ENCODE measurements at places on chromosomes 1 and 21. TPM values are rescaled to one million over a fixed set of nuclear protein-coding genes. Genes with fewer than 3 reads are reported as not detected.

Gene CCNL2
- 35.0 TPM for total RNA-seq

Gene FCGR3A
- total RNA-seq = 2.2 TPM

Gene TMPRSS15
- not detected for total RNA-seq

Gene CD55
- total RNA-seq = 75.2 TPM

Gene ANKRD34A
- 3.3 TPM for total RNA-seq

DNA sequence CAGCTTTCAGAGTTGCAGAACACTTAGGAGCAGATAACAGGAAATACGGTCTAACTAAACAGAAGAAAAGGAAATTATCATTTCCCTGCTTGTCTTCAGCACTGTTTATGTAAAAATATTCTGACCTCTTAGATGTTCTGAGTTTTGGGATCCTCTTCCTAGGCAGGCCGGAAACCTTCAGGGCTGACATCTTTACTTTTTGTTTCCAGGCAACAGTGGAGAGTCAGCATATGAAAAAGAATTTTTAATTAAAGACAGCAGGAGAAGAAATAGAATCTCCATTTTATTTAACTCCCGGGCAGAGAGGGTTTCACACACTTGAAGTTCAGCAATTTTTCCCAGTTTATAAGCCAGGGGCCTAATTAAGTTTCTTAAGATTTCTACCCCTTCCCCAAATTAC, 5.1 kb upstream of the RIPPLY3 start:
- DNase-seq = no peak
- H3K4me3 ChIP-seq = no peak overlapping the region
- no peaks in the 10 kb centered on the region for H3K27me3 ChIP-seq
- H3K4me1 ChIP-seq = no peaks in the 10 kb centered on the region
- no peak overlapping the region for H3K27ac ChIP-seq

- H3K27ac ChIP-seq = no peak overlapping the region
- H3K4me1 ChIP-seq = no peaks in the 10 kb centered on the region
- no peak overlapping the region for H3K4me3 ChIP-seq
- H3K27me3 ChIP-seq = no peaks in the 10 kb centered on the region
- no peak for DNase-seq
- H3K36me3 ChIP-seq = no peaks in the 10 kb centered on the region
Observed at GRCh38 chr1:69497441-69498221, 70.1 kb upstream of the LRRC7 start.

- H3K4me3 ChIP-seq = no peak overlapping the region
- no peak overlapping the region for H3K27ac ChIP-seq
- H3K27me3 ChIP-seq = no peaks in the 10 kb centered on the region
- H3K4me1 ChIP-seq = peaks cover 13% of the 10 kb centered on the region
Observed at GRCh38 chr21:32331444-32332305, 33.0 kb downstream of the MRAP start.

- H3K4me1 ChIP-seq = no peaks in the 10 kb centered on the region
- no peak for DNase-seq
- H3K27me3 ChIP-seq = peaks cover 11% of the 10 kb centered on the region
- H3K4me3 ChIP-seq = no peak overlapping the region
- no peak overlapping the region for H3K27ac ChIP-seq
Observed at GRCh38 chr21:45845770-45846090, 135.8 kb upstream of the COL6A1 start.

DNA sequence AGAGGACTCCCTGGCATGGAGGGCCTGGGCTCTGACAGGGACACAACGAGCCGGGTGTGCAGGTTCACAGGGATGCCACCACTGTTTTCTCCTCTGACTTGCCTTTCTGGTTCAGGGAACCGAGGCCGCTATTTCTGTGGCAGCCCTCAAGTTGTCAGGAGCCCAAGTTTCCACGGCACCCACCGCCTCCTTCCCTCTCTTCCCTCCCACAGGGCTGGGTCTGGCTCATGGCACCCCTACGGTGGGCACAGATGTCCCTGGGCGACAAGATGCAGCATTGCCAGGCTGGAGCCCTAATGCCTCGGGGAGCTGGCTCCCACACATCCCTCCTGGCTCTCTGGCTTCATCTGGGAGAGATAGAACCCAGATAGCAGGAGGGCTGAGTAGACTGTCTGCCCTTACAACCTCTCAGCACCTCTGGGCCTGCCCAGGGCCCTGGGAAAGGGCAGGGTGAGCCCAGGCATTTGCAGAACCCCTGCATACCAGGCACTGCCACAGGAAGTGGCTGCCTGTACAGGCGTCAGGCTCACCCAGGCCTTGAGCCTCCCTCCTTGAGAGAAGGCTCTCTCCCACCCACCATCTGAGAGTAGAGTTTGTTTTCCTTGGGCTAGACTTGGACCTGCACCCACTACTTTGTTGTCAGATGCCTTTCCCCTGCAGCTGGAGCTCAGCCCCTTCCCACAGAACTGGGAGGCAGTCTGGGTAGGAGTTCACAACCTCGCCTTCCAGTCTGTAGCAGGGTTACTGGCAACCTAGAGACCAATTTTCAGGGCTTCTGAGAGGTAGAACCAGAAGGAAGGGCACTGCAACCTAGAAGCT, 20.5 kb downstream of the KCNC4 start:
- H3K4me3 ChIP-seq = no peak overlapping the region
- H3K36me3 ChIP-seq = no peaks in the 10 kb centered on the region
- H3K27ac ChIP-seq = peak overlapping the region; percentile 68
- no peak for DNase-seq

- H3K27me3 ChIP-seq = no peaks in the 10 kb centered on the region
- no peak overlapping the region for H3K27ac ChIP-seq
- H3K4me1 ChIP-seq = no peaks in the 10 kb centered on the region
Observed at GRCh38 chr1:182453631-182454030, 3.7 kb downstream of the RGSL1 start.

DNA sequence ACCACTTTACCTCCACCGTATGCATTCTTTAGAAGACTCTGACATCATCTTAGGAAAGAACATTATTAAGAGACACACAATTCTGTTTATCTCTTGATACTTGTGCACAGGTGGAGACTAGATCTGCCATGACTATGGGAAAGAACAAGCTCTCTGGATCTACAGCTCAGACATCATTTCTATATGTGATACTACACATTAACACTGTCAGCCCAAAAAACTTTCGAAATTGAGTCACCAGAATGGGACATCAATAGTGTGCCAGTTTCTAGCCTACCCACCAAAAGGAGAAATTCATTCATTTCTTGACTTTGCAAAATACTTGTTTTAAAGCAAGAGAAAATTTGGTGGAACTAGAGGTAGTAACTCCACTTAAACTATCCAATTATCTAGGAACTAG, 6.0 kb upstream of the EVI5 start:
- no peak overlapping the region for H3K4me3 ChIP-seq
- H3K4me1 ChIP-seq = peaks cover 6% of the 10 kb centered on the region
- no peak overlapping the region for H3K27ac ChIP-seq
- DNase-seq = no peak
- H3K36me3 ChIP-seq = no peaks in the 10 kb centered on the region
- no peaks in the 10 kb centered on the region for H3K27me3 ChIP-seq

DNA sequence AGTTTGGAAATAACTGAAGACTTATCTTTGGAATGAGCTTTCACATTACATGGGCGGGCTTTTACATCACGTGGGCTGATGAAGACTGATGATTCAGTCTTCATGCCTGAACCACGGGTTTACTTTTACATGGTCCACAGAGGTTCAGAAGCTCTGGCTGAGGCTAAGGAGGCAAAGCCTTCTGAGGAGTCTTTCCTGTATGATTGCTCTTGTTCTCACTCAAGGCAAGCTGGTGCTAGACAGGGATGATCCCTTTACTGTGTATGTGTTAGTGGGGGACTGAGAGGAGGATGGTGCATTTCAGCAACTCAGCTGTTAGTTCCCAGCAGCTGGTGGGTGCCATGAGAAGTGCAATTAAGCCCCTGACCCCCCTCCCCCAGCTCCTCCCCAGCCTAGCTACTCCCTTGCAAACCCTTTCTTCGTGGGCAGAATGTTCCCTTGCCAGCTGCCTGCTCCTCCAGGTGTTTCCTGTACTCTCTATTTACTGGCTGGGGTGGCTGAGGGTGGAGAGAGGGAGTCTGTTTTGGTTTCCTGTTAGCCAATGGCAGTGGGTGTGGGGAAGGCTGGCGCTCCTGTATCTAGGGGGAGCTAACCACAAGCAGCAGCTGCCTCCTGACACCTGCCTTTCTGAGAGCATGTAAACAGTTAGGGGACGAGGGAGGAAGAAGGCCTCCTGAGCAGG, 15.4 kb downstream of the BTG2 start:
- H3K36me3 ChIP-seq = no peaks in the 10 kb centered on the region
- H3K27ac ChIP-seq = peak overlapping the region; percentile 52
- no peaks in the 10 kb centered on the region for H3K27me3 ChIP-seq
- DNase-seq = peak; percentile 56
- no peak overlapping the region for H3K4me3 ChIP-seq

DNA sequence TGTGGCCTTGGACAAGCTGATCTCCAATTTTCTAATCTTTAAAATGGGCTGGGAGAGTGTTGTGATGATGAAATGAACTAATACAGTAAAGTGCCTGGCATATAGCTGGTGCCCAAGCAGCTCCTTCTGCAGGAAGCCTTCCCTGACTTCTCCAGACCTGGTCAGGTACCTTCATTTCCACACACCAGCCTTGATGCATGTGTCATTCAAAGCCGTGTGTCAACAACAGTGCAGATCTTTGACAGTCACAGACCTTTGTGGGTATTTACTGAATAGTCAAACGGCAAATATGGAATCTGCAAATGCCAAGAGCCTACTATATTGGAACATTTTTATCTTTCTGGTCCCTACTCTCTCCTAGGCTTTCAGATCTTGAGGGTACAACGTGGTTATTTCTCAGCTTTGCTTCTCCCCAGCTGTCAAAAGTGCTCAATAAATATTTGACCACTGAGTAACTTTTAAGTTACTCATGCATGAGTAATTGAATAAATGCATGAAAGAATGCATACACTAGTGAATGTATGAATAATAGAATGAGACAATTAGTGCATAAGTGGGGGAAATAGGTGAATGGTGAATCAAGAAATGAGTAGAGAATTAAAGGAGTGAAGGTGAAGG, 75.4 kb downstream of the MDM4 start:
- H3K36me3 ChIP-seq = no peaks in the 10 kb centered on the region
- H3K27ac ChIP-seq = no peak overlapping the region
- no peaks in the 10 kb centered on the region for H3K4me1 ChIP-seq
- no peak overlapping the region for H3K4me3 ChIP-seq
- no peak for DNase-seq

GRCh38 chr1:198494658-198495103, 45.8 kb downstream of the ATP6V1G3 start:
- H3K27me3 ChIP-seq = no peaks in the 10 kb centered on the region
- no peaks in the 10 kb centered on the region for H3K4me1 ChIP-seq
- no peak overlapping the region for H3K27ac ChIP-seq
- H3K4me3 ChIP-seq = no peak overlapping the region

DNA sequence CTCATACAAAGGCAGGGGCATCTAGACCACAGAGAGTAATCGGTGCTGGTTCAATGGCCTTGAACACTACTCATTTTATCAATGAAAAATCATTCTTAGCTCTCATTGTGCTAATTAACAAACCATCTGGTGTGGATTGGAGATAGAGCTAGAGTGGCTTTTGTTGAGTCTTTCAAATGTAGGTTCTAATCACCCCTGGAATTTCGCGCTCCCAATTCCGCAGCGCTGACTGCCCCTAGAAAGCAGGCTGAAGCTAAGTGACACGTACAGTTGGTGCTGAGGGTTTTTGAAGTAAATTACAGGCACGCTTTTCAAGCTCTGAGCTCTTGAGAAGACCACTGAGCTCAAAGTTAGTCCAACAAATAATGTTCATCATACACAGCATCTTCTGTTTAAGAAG, 31.2 kb upstream of the CA6 start:
- no peak overlapping the region for H3K4me3 ChIP-seq
- no peak overlapping the region for H3K27ac ChIP-seq
- no peak for DNase-seq
- H3K4me1 ChIP-seq = no peaks in the 10 kb centered on the region
- no peaks in the 10 kb centered on the region for H3K36me3 ChIP-seq
